Transverse colon (tissue), 4 donors: ENCODE measurements at places on chromosomes 1 and 21. TPM values are rescaled to one million over a fixed set of nuclear protein-coding genes. Genes with fewer than 3 reads are reported as not detected.
A peak's percentile ranks its signal among the peaks of the same experiment; 100 is the strongest.

PCSK9 gene
- not detected for total RNA-seq

FCER1G gene
- 73.6 TPM for total RNA-seq

- H3K4me1 ChIP-seq: peaks cover 33% of the 10 kb centered on the region
- H3K27me3 ChIP-seq: no peaks in the 10 kb centered on the region
- peak overlapping the region; percentile 5 for H3K4me3 ChIP-seq
- H3K36me3 ChIP-seq: no peaks in the 10 kb centered on the region
- DNase-seq: no peak
Observed at GRCh38 chr1:232574889-232575762, 54.8 kb downstream of the SIPA1L2 start.

PPIAL4G gene
- not detected for total RNA-seq

DNA sequence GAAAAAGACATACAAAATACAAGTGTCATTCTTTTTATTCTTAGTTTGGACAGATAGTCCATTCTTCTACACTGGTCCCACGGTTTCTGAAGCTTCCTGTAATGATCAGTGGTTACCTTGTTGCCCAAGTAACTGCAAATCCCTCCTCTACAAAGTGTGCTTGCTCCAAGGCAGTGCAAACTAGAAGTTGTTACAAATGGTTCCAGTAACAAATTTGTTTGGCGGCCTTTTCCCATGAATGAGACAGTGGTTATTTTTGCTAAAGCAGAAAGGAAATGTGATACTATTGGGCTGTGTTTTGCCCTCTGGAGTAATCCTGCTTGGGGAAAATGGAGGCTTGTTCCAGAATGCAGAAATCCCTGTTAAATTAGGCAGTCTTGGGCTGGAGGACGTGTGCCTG is 8.9 kb downstream of the BACE2 start:
- no peaks in the 10 kb centered on the region for H3K27me3 ChIP-seq
- no peaks in the 10 kb centered on the region for H3K4me1 ChIP-seq
- H3K27ac ChIP-seq: no peak overlapping the region
- DNase-seq: no peak
- H3K4me3 ChIP-seq: no peak overlapping the region

- H3K36me3 ChIP-seq: no peaks in the 10 kb centered on the region
- no peaks in the 10 kb centered on the region for H3K27me3 ChIP-seq
- no peaks in the 10 kb centered on the region for H3K4me1 ChIP-seq
- H3K4me3 ChIP-seq: no peak overlapping the region
- DNase-seq: no peak
Observed at GRCh38 chr1:64975127-64975526, 8.8 kb upstream of the JAK1 start.

- H3K27me3 ChIP-seq: no peaks in the 10 kb centered on the region
- H3K27ac ChIP-seq: no peak overlapping the region
- DNase-seq: no peak
- H3K36me3 ChIP-seq: no peaks in the 10 kb centered on the region
Observed at GRCh38 chr1:210438928-210439841, 110.5 kb downstream of the HHAT start.

- H3K27ac ChIP-seq: no peak overlapping the region
- peaks cover 15% of the 10 kb centered on the region for H3K4me1 ChIP-seq
- H3K27me3 ChIP-seq: no peaks in the 10 kb centered on the region
- DNase-seq: no peak
Observed at GRCh38 chr1:211935448-211935970, 99.8 kb downstream of the INTS7 start.
